ENCODE measurements at places on chromosomes 2 and 18.

DNA sequence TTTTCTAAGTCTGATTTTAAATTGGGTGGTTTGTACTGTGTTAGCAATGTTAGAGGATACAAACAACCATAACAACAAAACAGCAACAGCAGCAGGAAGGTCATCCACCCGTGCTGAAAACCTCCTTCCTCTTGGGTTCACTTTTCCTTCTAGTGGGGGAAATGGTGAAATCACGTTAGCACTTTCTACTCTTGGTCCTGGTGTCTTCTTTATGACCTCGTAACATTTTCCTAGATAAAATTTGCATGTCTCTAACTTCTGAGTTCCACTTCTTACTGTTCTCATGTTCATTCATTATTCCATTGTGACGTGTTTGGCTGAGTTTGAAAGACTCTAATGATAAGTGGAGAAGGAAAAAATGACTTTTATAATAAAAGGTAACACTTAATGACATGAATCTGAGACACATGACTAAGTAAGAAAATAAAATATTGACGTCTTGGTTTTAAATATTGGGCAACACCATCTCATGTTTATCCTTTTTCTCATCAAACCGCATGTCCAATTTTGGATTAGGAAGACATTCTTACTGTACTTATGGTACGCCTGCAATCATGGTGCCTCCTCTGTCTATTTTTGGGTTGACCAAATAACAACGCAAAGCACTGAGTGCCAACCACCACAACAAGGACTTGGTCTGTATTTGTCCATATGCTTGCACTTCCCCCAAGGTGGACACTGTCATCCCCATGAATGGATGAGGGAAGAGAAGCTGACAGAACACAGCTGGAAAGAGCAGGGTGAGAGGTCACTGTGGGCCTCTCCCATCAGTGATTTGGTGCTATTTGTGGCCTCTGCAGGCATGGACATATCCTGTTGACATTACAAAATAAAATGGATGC, 25.7 kb upstream of the IL1R1 start:
- no peak for DNase-seq

DNA sequence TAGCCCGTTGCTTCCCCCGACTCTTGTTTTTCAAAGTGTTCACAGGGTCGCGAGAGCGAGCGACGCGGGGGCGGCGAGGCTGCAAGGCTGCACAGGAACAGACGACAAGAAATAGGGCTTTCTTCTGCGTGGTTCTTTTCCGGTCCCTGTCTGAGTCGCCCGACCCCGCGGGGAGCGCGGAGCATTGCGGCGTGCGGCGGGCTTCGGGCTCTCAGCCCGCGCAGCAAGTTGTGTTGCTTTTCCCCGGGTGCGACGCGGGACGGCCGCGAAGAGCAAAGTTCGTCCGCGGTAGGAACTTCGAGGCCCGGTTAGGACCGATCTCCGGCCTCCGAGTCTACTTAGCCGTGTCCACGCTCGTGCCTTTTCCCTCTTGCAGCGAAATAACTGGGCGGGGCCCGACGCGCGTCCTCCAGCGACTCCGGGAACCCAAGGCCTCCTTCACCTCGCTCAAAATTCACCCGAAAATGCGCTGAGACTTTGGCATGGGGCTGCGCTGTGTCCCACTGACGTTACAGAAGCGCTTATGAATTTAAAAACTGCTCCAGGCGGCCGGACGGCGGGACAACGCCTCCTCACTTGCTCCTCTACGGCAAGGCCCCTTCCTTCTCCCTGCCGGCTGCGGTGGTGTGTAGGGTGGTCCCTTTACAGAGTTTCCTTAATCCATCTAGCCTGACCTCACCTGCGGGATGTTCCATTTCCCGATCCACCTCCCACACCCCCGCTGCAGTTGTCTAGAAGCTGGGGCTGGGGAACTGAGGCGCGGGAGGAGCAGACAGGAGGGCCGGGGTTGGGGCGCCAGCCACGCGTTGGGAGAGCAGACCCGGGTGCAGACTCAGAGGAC, 1.5 kb upstream of the BCL2L11 start:
- DNase-seq: no peak

- no peak for DNase-seq
Observed at GRCh38 chr2:164692114-164692513, 70.8 kb upstream of the GRB14 start.

GRCh38 chr2:171523088-171524017, 1.1 kb downstream of the CYBRD1 start:
- DNase-seq: peak; percentile 35
